Panc1 (cell line): ENCODE measurements at places on chromosomes 7 and 10. TPM values are rescaled to one million over a fixed set of nuclear protein-coding genes. Genes with fewer than 3 reads are reported as not detected.

The LIPJ gene
- total RNA-seq, result not detected

The AOC1 gene
- 0.15 TPM for total RNA-seq

DNA sequence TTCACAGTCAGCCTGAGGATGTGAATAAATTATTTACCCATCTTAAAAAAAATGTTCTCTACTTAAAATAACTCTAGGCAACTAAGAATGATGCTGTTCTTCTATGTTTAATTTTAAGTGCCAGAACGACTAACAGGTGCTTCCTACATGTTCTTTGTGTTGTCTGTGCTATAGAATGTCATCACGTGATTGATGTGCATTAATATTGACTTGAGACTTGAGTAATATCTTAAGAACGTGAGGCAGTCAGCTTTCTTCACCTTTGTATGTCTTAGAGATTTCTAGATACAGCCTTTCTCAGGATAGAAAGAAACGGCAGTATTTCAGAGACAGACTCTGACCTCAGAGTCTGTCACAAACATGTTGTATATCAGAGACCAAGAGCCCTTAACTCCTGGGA, 274.6 kb downstream of the KCND2 start:
- no peak for DNase-seq
- no peak overlapping the region for H3K4me3 ChIP-seq
- no peaks in the 10 kb centered on the region for H3K27me3 ChIP-seq
- no peaks in the 10 kb centered on the region for H3K36me3 ChIP-seq

GRCh38 chr7:102253066-102253972, 33.3 kb upstream of the SH2B2 start:
- H3K4me3 ChIP-seq, result no peak overlapping the region
- peaks cover 2% of the 10 kb centered on the region; the same call in 1 of the 2 replicates for H3K36me3 ChIP-seq
- H3K27me3 ChIP-seq, result no peaks in the 10 kb centered on the region
- H3K27ac ChIP-seq, result no peak overlapping the region
- no peaks in the 10 kb centered on the region for H3K4me1 ChIP-seq

DNA sequence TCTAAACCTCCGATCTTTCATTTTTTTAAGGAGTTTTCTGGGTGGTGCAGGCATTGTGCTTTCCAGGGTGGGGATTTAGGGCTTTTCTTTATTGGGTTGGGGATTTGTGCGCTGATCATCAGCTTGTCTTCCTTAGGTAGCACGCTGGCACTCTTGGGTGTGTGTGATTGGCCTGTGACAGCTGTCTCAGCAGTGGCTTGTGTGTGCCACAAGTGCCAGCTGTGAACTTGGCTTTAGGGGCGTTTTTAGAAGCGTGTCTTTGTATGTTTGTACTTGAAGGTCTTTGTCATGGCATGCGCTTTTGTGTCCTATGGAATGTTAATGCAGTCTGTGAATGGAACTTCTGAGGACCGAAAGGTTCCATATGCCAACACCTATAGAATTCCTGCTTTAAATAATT, 788 bp downstream of the AKAP9 start:
- H3K4me3 ChIP-seq, result peak overlapping the region; percentile 86
- H3K4me1 ChIP-seq, result peaks cover 11% of the 10 kb centered on the region
- peak overlapping the region; percentile 81 for H3K27ac ChIP-seq
- no peaks in the 10 kb centered on the region; the same call in 1 of the 2 replicates for H3K36me3 ChIP-seq
- no peaks in the 10 kb centered on the region for H3K27me3 ChIP-seq

- H3K4me1 ChIP-seq, result no peaks in the 10 kb centered on the region
- no peak overlapping the region for H3K4me3 ChIP-seq
- no peak for DNase-seq
Observed at GRCh38 chr7:25006276-25006675, 26.3 kb upstream of the OSBPL3 start.

DNA sequence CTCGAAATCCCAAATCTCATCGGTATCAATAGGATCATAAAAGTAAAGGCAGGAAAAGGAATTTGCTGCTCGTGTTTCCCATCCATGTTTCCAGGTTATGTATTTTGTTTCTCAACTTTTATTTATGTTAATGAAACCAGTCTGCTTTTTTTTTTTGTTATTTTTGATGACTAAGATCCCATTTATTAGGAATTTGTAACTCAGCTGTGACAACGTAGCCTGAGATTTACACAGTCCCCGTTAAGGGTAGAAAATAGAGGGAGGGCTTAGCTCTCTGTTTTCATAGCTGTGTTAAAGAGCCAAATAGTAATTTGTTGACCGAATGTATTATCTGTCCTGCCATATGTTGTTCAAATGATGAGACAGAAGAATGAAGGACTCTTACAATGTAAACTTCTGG, 164.0 kb downstream of the MGMT start:
- no peak overlapping the region for H3K4me3 ChIP-seq
- H3K27me3 ChIP-seq, result no peaks in the 10 kb centered on the region
- no peaks in the 10 kb centered on the region for H3K36me3 ChIP-seq
- H3K27ac ChIP-seq, result no peak overlapping the region
- no peaks in the 10 kb centered on the region for H3K4me1 ChIP-seq
- DNase-seq, result no peak
